CD4-positive, alpha-beta T cell treated with Interleukin-6 for 4 hours (primary cell): ENCODE measurements at places on chromosomes 7 and 10.

GRCh38 chr10:100728928-100729861 is 16.2 kb upstream of the PAX2 start:
- no peak for DNase-seq

DNA sequence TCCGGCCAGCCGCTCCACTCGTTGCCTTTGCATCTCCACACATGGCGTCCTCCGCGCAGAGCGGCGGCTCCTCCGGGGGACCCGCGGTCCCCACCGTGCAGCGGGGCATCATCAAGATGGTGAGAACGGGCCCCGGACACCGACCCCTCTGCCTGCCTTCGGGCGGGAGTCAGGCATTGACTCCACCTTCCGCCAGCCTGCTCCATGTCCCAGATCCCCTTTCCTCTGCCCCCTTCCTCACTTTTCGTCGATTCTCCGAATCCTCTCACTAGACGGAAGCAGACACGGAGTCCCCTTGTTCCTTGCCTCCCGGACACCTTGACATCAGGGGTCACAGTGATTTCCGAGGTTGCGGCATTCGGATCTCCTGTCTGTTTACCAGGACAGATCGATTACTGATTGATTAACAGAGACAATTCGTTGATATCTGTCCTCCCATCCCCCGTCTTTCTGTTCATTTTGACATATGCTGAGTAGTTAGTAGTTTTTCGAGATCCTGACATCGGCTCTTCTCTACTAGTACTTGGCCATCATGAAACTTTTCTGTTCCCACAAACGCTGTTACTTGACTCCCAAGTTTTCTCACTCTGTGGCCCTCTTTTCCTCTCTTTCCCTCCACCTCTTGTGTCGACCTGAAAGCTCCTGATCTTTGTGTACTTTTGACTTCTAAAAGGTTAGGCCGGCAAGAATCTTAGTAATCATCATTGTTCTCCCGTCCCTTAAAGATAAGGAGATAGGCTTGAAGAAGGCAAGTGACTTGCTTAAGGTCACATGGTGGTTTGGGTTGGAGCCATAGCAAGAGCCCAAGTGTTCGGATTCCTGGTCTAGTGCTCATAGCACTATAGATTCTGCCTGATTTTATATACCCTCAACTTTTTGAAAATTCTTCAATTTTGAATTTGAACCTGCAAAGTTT is 597 bp downstream of the SND1 start:
- DNase-seq = no peak

- no peak for DNase-seq
These were observed 24.5 kb downstream of the STEAP1 start for GRCh38 chr7:90178679-90179278.

DNA sequence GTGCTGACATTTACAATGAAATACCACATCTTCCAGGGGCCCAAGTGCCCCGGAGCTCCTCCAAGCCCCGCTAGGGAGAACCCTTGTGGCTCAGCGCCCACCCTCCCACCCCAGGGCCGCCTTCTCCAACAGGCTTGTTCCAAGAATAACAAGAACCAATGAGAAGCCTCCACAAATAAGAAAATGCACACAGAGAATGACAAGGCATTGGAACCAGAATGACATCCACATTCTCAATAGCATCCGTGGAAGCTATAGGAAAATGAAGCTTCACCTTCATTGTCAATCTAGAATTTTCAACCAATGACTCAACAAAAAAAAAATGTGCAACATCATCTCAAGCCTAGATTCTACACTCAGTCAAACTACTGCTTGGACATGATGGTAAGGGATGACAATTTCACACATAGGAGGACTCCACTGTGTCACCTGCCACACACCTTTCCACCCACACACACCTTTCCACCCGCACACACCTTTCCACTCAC is 50.4 kb upstream of the PPP2R2D start:
- no peak for DNase-seq

GRCh38 chr10:112614586-112614985 is 167.6 kb downstream of the VTI1A start:
- no peak for DNase-seq

GRCh38 chr10:83943049-83943448 is 196.3 kb upstream of the GHITM start:
- DNase-seq = no peak

DNA sequence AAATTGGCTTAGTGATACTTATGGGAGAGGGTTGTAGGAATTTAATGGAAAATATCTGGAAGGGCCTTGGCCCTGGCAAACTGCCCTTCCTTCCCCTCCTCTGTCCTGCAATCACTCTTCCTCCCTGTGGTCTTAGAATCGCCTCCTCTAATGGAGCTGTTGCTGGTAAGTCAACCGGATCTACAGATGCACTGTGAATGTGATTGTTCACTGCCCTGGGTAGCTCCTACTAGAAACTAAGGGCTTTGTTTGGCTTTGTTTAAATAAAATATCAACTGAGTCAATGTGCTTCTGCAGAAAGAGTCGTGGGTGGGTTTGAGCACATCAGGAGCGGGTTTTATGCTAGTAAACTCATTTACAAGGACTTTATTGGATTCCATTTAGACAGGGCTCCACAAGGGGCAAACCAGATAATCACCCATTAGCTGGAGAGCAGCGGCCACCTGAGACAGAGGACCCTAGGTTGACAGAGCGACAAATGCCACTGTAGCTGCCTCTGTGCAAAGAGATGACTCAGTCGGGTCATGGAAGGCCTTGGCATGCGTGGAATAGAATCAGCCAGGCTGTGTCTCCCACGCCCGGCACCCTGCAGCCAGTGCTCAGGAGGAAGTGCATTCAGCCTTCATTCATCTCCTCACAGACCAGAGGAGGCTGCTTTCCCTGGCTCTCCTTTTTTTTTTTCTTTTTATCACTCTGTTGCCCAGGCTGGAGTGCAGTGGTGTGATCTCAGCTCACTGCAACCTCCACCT is 97.9 kb downstream of the GAD2 start:
- no peak for DNase-seq

DNA sequence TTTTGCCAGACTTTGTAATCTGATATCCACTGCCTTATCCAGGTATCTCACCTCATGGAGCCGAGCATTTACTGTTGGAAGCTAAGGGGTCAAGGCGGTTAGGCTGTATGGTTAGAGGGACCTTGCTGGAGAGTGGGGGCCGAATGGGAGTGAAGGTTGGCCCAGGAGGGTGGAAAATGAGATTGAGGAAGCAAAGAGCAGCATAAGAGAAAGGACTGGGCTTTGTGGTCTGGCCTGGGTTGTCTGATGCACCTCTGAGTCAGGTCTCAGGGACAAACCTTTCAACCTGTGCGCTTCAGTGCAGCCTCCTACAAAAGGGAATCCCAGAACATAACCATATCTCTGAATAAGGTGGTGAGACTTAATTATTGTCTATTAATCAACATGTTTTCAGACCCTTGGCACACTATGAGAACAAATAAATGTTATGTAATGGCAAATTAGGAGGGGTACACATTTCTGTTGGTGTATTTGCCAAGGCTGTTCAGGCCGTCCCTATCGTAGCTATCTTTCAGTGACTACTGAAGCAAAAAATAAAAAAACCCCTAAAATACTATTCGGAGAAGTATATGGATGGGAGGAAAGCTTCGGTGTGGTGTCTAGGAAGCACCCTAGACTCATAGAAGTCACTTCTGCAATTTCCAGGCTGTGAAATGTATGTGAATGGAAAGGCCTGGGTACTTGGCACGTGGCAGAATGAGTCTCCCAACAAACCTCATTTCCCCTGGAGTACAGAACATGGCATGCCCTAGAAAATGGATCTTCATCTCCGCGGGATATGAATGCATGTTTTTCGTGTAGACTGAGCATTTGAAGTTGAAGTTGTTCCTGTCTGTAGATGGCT is 4.3 kb downstream of the CAMK1D start:
- DNase-seq = no peak

DNA sequence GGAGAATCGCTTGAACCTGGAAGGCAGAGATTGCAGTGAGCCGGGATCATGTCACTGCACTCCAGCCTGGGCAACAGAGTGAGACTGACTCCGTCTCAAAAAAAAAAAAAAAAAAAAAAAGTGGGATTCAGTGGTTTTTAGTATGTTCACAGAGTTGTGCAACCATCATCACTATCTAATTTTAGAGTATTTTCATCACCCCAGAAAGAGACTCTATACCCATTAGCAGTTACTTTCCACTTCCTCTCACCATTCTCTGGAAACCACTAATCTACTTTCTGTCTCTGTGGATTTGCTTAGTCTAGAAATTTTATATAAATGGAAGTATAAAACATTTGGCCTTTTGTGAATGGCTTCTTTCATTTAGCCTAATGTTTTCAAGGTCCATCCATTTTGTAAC is 113.4 kb downstream of the ST7 start:
- DNase-seq = no peak

GRCh38 chr7:108452707-108453106 is 3.5 kb downstream of the NRCAM start:
- DNase-seq = no peak

DNA sequence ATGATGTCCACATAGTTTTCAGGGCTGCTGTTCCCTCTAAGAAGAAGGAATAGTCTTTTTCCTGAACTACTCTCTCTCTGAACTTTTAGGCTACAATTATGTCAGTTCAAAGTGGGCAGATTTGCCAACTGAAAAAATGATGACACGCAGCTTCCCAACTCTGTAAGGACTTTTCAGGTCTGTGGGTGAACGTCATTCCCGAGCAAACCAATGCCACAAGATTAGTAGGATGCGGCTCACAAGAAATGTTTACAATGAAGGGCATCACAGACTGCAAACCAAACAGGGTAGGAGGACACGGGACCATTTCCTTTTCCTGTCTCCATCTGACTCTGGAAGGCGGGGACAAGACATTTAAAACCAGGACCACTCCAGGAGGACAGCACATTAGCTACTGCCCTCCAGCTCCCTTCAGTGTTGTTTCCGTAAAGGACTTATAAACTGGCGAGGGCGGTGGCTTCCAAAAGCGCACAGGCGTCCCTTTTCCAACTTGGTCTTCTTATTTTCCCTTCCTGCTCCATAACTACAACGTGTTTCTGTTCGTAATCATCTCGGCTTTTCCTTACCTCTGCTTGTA is 539 bp upstream of the MKLN1 start:
- DNase-seq = no peak

DNA sequence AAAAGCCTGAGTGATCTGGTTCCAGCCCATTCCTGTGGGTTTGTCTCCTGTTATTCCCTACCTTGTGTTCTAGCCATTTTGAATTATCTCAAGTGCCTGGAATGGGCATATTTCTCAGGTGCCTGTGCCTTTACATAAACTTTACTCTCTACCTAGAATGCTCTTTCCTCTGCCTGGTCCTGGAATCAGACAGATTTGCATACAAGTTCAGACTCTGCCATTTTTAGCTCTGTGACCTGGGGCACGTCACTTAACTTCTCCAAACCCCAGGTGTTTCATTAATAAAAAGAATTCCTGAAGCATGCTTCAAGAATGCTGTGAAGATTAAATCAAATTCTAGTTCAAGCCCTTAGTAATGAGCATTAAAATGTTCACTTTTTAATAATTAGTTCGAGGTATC is 7.8 kb downstream of the DCLRE1A start:
- DNase-seq = no peak

- DNase-seq = no peak
These were observed 50.9 kb upstream of the PAPSS2 start for GRCh38 chr10:87608756-87609155.

- peak; percentile 65 for DNase-seq
These were observed 19.4 kb downstream of the C1GALT1 start for GRCh38 chr7:7201578-7202374.

GRCh38 chr10:120543291-120543690 is 86.3 kb downstream of the PLPP4 start:
- no peak for DNase-seq

DNA sequence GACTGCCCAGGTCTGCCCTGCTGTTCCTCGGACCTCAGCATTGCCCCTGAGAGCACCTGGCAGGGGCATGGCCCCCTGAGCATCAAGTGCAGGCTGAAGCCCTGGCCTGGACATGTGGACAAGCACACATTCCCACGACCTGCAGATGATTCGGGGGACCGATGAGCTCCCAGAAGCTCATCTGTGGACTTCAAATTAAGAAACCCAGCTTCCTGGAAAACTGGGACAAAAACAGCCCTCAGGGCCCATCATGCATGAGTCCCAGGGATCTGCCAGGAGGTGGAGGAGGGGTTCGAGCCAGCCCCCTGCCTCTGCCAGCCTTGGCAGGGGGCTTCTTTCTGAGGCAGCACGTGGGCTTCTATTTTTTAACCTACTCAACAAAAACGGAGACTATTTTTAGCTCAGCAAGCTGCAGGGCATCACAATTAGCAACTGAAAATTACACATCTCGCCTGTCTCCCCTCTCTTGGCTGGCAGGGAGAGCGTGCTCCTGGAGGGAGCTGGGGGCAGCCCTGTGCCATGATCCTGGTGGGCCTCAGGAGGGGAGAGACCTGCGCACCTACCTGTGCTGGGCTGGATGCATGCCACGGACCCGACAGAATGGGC is 51.8 kb downstream of the RASGEF1A start:
- DNase-seq = no peak

GRCh38 chr7:4820967-4821471 is 40.8 kb downstream of the PAPOLB start:
- no peak for DNase-seq

DNA sequence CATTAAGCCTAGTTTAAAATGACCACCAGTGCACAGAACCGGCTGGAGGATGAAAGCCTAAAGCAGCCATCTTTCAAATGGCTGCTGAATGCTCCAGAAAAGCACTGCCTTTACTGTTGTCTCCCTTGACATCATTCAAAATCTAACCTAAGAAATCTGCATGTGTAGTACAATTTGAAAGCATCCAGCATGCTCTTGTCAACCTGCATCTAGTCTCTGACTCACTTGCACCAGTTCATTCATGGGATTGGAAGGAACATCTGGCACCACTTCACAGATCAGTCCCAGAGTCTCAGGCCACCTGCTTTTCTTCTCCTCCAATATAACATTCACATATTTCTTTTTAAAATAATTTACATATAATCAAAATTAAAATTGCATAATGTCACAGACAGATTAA is 76.2 kb downstream of the RNF133 start:
- no peak for DNase-seq

GRCh38 chr7:156554488-156554887 is 86.1 kb upstream of the RNF32 start:
- no peak for DNase-seq

DNA sequence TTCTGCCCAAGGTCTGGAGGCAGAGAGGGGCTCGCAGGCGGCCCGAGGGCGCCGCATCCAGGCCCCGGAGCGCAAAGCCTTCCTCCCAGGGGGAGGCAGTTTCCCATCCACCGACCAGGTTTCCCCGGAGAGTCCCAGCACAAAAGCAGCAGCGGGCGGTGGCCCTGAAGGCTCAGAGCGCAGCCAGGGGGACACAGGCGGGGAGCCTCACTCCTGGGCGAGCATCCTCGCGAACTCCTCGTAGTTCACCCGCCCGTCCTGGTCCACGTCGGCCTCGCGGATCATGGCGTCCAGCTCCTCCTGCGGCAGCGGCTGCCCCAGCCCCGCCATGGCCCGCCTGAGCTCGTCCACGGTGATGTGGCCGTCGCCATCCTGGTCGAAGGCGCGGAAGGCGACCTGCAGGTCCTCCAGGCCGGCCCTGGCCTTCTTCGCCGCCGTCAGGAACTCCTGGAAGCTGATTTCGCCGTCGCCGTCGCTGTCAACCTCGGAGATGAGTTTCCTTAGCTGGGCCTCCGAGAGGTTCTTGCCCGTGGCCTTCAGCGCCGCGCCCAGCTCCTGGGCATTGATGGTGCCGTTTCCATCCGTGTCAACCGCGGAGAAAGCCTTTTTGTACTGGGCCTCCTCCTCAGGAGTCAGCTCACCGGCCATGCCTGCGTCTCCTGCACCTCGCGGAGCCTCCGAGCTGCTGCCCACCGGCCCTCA is 428 bp downstream of the CALML5 start:
- DNase-seq = no peak

GRCh38 chr7:137771679-137772078 is 75.1 kb downstream of the DGKI start:
- DNase-seq = no peak
